ENCODE measurements at places on chromosomes 4 and X.

DNA sequence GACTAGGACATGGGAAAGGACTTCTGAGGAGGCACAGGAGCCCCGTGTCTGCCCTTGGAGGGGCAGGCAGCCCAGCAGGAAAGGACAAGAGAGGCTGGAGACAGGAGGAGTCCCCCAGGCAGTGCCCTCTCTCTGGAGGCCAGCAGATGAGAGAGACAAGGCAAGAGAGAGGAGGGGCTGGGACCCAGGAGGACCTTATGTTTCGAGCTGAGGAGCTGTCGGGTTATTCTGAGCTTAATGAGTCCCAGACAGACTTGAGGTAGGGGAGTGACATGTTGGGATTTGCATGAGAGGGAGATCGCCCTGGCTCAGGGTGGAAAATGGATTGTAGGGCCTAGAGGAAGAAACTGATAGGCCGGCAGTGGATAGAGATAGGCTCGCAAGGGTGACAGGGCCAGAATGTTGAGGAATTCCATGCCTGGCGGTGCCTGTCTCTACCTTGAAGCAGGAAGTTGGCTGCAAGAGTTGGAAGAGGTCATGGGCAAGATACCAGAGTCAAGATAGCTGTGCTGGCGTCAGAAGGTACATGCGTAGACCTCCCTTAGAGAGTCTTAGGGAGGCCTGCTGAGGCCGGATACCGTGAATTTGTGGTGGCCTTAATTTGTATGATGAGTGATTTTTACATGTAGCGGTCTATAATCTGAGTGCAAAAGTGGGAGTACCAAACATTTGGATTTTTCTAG lies 19.4 kb downstream of the STOX2 start:
- no peak for DNase-seq

- no peak for DNase-seq
Observed at GRCh38 chr4:178288462-178288861, 846.2 kb upstream of the AGA start.

GRCh38 chr4:74108457-74109115 lies 9.6 kb upstream of the CXCL2 start:
- DNase-seq, result no peak

DNA sequence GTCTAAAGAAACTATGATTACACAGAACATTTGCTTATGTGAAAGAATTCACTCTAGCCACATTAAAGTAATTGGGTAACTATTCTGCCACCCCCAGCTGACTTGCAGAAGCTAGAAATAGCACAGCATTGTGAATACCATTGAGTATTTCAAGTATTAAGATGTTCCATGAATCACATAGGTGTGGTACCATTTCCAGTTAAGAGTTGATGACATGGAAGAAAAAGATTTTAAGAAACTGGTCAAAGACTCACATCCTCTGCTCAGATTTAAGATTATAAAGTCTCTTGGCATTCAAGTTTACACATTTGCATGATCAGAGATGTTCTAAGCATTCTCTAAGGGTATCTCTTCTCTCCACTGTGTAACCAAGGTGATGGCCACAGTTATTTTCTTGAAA lies 287.5 kb downstream of the CAMK2D start:
- no peak for DNase-seq

DNA sequence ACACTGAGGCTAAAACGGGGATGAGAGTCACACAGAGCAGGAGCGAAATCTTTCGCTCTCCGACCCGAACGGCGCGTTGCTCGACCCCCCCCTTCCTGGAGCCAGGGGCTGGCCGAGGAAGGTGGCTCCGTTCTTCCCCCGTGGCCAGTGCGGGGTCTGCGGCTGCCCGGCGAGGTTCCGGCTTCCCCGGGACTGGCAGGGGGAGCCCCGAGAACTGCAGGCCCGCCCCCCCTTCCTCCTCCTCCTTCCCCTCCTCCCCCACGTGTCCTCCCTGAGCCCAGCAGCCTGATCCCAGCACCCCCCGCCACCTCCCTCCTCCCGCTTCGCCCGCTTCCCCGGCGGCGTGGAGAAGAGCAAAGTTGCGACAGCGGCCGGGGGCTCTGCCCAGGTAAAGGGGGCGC lies 2.4 kb upstream of the BCORL1 start:
- peak; percentile 48 for DNase-seq

- no peak for DNase-seq
Observed at GRCh38 chr4:78363031-78363570, 188.5 kb upstream of the ANXA3 start.

GRCh38 chr4:127012549-127012948 lies 620.2 kb upstream of the INTU start:
- no peak for DNase-seq

GRCh38 chrX:108734426-108734825 lies 1.9 kb downstream of the IRS4 start:
- no peak for DNase-seq

- no peak for DNase-seq
Observed at GRCh38 chr4:40682290-40683101, 52.8 kb upstream of the RBM47 start.

GRCh38 chr4:20625426-20625825 lies 74.8 kb upstream of the PACRGL start:
- DNase-seq, result no peak

DNA sequence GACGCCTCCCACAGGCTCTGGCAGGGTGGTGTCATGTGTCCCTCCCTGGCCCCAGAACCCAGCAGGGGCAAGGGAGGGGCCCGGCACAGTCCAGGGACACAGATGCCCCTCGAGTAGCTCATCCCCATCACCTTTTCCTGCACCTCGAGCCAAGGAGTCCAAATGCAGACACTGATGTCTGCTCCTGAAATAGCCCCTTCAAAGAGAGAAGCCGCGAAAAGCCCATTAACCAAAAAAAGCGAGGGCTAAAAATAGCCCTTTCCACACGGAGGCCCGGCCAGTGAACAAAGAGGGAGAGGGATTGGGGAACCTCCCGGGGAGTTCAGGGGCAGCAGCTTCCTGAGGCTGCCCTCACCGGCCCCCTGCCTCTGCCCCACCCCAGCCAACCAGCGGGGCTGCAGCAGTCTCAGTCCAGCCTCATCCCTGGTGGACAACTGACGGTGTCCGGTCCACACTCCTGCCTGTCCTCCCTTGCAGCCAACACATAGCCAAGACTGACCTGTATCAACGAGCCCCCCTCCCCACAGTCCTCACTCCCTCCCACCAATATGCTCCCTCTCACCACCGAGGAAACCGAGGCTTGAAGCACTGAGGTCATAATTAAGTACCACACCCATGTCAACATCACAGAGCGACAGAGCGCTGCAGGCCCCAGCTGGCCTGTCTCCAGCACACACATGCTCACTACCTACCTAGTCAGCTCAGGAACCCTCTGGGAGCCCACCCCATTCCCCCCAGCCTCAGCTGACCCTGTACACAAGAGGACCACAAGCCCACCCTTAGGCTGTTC lies 23.9 kb downstream of the WDR1 start:
- no peak for DNase-seq

GRCh38 chr4:94905511-94905910 lies 147.8 kb downstream of the BMPR1B start:
- no peak for DNase-seq

- peak; percentile 87 for DNase-seq
Observed at GRCh38 chrX:38561126-38561868, at the start of gene TSPAN7. Gene TSPAN7 (plus strand): TSS chrX:38561542. CDS start chrX:38561547, 5 bp downstream.

- DNase-seq, result no peak
Observed at GRCh38 chrX:91435395-91435794, 756 bp downstream of the PABPC5 start.

GRCh38 chr4:183635741-183636140 lies 23.2 kb downstream of the RWDD4 start:
- DNase-seq, result no peak

DNA sequence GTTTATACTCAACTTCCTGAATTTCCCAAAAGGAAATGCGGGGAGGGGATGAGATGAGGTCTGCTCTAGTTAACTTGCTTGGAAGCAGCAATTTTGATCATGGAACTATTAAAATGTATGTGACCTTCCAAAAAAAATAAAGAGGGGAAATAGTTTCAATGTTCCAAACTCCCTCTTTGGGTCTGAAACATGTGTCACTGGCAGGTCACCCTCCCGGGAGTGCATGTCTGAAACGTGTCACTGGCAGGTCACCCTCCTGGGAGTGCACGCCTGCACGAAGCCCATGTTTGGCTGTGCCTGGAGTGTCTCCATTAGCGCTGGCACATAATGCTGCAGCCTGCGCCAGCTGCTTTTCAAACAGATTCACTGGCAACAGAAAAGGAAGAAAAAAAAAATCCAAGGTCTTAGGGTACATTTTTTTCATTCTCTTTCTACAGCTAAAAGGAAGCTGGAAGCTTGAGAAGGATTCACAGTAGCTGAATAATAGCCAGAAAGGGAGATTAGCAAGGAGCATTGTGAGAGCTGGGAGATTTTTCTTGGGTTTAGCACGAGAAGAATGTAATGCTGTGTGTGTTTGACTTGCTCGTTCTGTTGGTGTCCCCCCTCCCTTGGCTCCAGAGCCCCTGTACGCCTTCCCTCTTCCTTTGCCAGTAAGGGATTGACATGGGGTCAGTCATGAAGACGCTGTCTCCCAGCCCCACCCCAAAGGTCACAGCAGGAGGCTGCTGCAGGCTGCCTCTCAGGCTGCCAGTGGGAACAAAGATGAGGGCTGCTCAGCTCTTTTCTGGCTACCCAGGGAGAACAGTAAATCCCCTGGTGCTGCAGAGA lies 39.2 kb upstream of the TLR3 start:
- DNase-seq, result no peak

- DNase-seq, result no peak
Observed at GRCh38 chr4:148813289-148813688, 371.1 kb upstream of the NR3C2 start.

DNA sequence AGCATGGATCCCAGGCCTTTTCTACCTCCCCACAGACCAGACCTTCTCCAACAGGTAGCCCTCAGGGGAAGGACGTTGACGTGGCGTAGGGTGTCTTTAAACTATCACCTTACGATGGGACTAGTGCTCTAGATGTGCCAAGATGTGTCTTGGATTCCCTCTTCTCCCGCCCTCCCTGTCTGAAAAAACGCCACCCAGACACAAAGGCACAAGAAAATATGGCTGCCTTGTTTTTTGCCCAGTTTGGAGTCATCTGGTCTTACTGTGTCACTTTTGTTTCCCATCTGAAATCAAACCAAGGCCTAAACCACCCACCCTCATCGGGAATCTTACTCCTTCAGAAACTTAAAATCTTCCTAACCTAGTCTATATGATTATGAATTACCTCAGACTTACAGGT lies 235.4 kb downstream of the OR13H1 start:
- peak; percentile 7 for DNase-seq

DNA sequence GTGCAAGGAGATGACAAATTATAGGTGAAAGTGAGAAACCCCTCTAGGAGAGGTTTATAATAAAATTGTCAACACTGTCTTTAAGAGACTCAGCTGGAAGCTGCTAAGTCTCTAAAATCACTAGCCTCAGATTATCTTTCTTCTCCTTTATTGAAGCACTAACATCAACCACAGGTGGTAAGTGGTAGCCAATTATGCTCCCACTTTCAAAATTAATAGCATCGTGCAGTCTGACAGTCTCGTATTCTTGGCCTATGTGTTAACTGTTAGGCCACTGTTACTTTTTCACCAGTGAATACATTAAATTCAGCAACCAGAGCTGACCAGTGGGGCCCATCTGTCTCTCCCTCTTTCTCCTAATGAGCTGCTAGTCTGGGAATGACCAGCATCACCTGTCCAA lies 674.1 kb downstream of the RAPGEF2 start:
- DNase-seq, result no peak

- no peak for DNase-seq
Observed at GRCh38 chr4:152634110-152634760, 45.6 kb downstream of the TMEM154 start.

- no peak for DNase-seq
Observed at GRCh38 chr4:123812066-123812390, 415.4 kb downstream of the SPRY1 start.

DNA sequence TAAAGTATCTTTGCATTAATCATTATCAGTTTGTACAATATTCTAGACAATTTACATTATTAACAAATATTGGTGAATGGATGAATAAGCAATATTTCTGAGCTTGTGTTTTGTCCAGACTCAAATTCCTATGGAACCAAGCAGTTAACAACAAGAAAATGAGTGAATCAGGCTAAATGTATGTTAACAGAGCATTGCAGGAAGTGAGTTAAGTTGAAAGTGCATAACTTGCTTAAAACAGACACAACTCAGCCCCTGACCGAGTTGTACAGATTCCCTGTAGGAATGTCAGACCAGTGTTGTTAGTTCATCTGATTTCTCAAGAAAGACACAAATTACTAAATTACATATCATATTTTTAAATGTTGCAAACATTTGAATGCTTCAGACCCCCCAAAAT lies 23.7 kb upstream of the CSN1S1 start:
- no peak for DNase-seq
